Muscle of leg (tissue), 16 donors: ENCODE measurements at places on chromosomes 2 and 18. TPM values are rescaled to one million over a fixed set of nuclear protein-coding genes. Genes with fewer than 3 reads are reported as not detected.

DNA sequence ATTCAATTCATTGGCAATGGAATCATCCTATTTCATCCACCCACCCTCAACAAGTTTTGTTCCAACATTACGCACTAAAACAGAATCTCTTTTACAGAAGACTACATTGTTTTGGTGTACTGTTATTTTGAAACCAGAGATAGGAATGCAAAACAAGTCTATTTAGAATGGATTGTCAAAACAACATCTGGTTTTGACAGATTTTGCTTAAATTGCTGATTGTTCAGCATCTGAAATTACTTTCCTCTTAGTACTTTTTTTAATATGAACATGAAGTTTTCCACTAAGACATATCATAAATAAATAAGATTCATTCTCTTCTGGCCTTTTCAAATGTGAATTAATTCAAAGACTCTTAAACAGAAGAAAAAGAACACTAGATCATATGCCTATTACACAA is 323.9 kb upstream of the TFPI start:
- H3K4me1 ChIP-seq: no peaks in the 10 kb centered on the region
- DNase-seq: peak; percentile 35
- H3K27ac ChIP-seq: no peak overlapping the region

GRCh38 chr2:28751956-28752630 is 463 bp downstream of the PPP1CB start:
- H3K27ac ChIP-seq: peak overlapping the region; percentile 98
- peak; percentile 53 for DNase-seq
- H3K36me3 ChIP-seq: no peaks in the 10 kb centered on the region
- H3K4me1 ChIP-seq: peaks cover 15% of the 10 kb centered on the region

GRCh38 chr2:20728114-20728758 is 61.3 kb downstream of the GDF7 start:
- no peak overlapping the region for H3K27ac ChIP-seq
- no peaks in the 10 kb centered on the region for H3K4me1 ChIP-seq
- H3K36me3 ChIP-seq: no peaks in the 10 kb centered on the region

DNA sequence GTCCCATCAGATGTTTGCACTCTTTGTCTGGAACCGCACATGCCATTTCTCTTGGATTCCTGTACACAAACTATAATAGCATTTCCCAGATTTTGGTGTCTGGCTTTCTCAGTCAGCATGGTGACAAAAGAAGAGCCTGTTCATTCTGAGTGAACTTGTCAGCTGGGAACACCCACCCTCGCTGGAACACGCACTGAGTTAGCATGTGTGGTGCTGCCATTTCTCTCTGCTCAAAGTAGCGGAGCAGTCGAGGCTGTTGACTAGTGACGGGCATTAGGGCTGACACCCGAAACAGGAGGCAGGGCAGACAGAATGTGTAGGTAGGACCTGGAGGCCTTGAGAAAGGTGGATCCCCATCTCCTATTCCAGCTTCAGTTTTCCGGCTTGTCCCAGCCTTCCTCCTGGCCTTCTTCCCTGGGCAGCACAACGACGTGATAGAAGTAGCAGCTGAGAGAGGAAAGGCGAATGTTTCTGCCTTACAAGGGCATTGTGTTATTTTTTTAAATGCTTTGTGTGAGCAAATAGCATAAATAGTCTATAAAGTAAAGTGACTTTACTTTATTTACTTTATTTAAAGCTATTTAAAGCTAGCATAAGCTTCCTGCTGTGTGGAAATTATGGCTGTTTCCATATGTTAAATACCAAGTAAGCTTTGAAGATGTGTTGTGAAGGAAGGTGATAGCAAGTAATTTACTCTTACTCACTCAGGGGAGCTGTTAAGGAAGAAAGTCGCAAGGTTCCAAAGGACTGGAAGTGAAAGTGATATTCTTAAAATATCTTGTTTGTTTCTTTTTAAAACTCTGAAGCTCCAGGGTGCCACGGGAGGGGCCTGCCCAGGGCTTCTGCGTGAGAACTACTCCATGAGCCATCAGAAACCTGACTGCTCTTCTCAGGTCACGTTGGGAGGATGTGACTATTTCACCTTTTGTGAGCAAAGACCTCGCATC is 272.6 kb downstream of the NEDD4L start:
- H3K27ac ChIP-seq: peak overlapping the region; percentile 83
- H3K4me1 ChIP-seq: peaks cover 44% of the 10 kb centered on the region
- H3K4me3 ChIP-seq: no peak overlapping the region
- peaks cover 5% of the 10 kb centered on the region for H3K36me3 ChIP-seq

- H3K36me3 ChIP-seq: peaks cover 18% of the 10 kb centered on the region
- H3K4me3 ChIP-seq: no peak overlapping the region
- no peak for DNase-seq
- H3K27ac ChIP-seq: no peak overlapping the region
These were observed 27.2 kb downstream of the OXER1 start for GRCh38 chr2:42736598-42737322.

Gene DYSF
- 51.6 TPM for total RNA-seq

DNA sequence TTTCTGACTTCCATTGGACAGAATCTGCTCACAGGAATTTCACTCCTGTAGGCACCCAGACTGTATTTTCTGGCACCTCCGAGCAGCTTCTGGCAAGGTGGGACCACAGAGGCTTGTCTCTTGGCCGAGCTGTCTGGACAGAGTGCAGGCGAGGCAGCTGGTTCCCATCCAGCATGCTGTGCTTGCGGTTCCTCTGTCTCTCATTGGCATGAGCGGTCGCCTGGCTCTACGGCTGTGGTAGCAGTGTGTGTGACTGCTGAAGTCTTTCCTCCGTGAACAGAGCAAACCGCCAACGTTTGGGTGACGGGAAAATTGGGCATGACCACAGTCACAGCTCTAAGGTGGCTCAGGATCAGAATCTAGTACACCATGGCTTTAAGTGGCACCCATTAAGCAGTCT is 411.7 kb upstream of the NETO1 start:
- no peaks in the 10 kb centered on the region for H3K27me3 ChIP-seq
- peak; percentile 5 for DNase-seq
- H3K4me3 ChIP-seq: no peak overlapping the region
- no peaks in the 10 kb centered on the region for H3K4me1 ChIP-seq

- no peaks in the 10 kb centered on the region for H3K4me1 ChIP-seq
- no peak for DNase-seq
- H3K27me3 ChIP-seq: no peaks in the 10 kb centered on the region
- H3K27ac ChIP-seq: no peak overlapping the region
These were observed 42.5 kb downstream of the WDR35 start for GRCh38 chr2:19947184-19947940.

- no peaks in the 10 kb centered on the region for H3K36me3 ChIP-seq
- H3K4me3 ChIP-seq: no peak overlapping the region
- no peak overlapping the region for H3K27ac ChIP-seq
- no peaks in the 10 kb centered on the region for H3K4me1 ChIP-seq
These were observed 1.4 kb downstream of the IL36RN start for GRCh38 chr2:113060396-113060795.

Gene CHST10
- total RNA-seq: 14.0 TPM

DNA sequence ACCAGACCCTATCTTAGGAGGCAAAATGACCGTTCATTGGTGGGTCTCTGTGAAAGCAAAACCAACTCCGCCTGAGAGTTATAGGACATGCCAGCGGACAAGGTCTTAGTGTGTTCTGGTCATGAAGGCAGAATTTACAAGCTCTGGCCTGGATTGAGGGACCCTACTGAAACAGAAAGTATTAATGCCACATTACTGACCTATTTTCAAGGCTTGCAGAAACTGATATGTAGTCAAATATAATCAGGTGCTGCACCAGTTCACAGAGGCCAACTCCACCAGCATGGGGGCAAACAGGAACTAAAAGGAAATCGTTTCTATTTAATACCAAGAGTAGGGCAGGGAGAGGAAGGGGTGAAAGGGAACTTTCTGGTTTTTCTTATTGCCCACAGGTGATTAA is 19.7 kb downstream of the TYMS start:
- no peak overlapping the region for H3K27ac ChIP-seq
- H3K4me1 ChIP-seq: no peaks in the 10 kb centered on the region
- H3K27me3 ChIP-seq: no peaks in the 10 kb centered on the region
- peaks cover 51% of the 10 kb centered on the region for H3K36me3 ChIP-seq
- no peak overlapping the region for H3K4me3 ChIP-seq

DNA sequence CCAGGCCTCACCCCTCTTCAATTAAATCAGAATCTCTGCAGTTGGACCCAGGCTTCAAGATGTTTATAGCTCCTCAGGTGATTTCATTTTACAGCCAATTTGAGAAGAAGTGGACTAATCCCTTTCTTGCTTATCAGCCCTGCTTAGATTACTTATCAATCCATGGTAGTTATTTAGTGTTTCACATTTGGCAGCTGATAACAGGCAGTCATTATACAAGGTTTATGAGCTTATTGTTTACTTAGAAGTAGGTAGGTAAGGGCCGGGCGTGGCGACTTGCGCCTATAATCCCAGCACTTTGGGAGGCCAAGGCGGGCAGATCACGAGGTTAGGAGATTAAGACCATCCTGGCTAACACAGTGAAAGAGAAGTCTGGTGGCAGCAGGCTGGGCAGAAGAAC is 237.5 kb downstream of the CTNNA2 start:
- no peak overlapping the region for H3K4me3 ChIP-seq
- H3K27ac ChIP-seq: no peak overlapping the region
- no peak for DNase-seq
- no peaks in the 10 kb centered on the region for H3K4me1 ChIP-seq

DNA sequence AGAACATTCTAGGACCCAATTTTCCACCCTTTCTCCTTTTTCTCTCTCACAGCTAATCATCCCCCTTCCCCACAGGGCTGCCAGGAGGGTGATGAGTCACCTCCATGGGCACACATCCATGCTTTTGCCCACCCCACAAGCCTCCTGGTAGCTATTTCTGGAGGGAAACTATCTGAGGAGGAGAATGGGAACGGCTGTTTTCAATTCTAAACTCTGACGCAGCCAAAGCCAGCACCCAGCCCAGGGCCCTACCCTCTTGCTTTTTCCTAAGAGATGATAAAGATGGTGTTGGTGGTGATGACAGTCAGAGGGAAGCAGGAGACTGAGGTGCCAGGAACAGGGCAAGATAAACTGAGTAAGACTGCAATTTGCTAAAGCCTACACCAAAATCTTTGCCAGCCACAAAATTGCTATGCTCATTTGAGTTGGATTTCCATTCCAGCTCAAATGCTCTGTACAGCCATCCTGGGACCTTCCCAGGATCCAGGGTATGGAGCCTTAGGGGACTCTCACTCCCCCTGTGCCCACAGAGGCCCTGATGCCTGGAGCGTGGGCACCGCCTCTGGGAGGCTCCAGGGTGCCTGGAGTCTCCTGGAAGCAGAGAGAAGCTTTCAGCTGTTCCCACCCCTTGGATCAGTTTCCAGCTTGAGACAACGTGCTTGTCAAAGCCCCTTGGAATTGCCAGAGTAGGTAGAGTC is 62.0 kb upstream of the FZD7 start:
- no peak for DNase-seq
- no peak overlapping the region for H3K4me3 ChIP-seq
- no peaks in the 10 kb centered on the region for H3K36me3 ChIP-seq
- H3K27me3 ChIP-seq: no peaks in the 10 kb centered on the region

- no peak for DNase-seq
- H3K27ac ChIP-seq: no peak overlapping the region
- H3K27me3 ChIP-seq: no peaks in the 10 kb centered on the region
- no peaks in the 10 kb centered on the region for H3K4me1 ChIP-seq
- no peak overlapping the region for H3K4me3 ChIP-seq
These were observed 47.9 kb downstream of the EML6 start for GRCh38 chr2:54771166-54771885.

DNA sequence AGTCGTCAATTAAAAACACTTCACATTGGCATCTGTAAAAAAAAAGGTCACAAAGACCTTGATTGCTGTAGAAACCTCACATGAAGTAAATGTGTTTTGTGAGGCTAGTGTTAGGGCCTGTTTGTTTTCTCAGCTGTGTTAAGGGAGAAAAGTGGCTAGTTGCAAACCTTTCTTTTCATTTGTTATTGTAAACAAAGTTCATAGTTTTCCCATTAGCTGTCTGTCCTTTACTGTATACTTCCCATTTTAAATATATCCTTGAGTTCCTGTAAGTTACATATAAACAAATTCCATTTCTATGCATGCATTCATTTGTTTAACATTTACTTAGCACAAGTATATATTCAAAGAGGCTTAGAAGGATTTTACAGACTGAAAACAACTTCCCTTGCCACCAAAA is 1250.2 kb downstream of the LRP1B start:
- H3K4me3 ChIP-seq: no peak overlapping the region
- H3K27me3 ChIP-seq: no peaks in the 10 kb centered on the region
- DNase-seq: no peak
- H3K4me1 ChIP-seq: no peaks in the 10 kb centered on the region

DNA sequence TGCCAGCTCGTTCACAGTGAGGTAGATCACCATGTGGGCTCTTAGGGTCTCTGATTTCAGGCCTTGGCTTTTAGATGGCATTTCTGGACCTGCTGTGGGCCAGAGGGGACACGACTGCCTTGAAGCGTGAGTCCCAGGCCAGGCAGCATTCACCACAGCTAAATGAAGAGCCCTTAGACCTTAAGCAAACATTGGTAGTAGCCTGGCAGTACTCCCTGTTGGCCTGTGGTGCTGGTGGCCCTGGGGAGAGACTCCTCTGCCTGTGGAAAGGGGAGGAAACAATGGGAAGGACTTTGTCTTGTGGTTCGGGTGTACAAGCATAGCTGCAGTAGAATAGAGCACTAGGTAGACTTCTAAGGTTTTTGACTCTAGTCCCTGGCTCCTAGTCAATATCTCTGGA is 456.0 kb upstream of the DCC start:
- no peak overlapping the region for H3K4me3 ChIP-seq
- no peak overlapping the region for H3K27ac ChIP-seq
- no peaks in the 10 kb centered on the region for H3K36me3 ChIP-seq
- no peaks in the 10 kb centered on the region for H3K4me1 ChIP-seq

Gene TCF23
- total RNA-seq: 0.35 TPM

DNA sequence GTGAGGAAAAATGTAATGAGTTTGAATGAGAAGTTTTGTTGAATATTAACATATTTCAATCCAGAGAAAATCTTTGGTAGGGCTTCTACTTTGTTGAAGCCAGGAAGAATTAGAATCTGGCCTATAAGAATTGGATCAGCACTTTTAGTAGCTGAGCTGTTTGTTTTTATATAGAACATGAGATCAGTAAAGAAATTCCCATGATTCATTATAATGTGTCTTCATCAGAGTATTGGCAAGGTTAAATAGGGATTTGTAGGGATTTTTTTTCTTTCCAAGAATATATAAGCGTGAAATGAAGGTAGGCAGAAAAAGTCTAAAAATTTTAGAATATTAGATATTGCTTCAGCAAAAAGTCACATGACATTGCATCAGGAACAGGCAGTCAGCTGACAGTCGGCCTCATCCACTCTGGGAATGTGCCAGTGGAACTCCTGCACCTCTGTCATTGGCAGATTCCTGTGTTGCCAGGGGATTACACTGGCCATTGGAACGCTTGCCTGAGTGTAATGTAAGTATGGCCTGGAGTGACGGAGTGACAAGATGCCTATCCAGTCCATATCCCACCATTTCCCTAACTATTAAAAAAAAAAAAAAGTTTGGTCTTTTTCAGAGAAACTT is 60.6 kb downstream of the SERTAD2 start:
- no peaks in the 10 kb centered on the region for H3K4me1 ChIP-seq
- H3K27ac ChIP-seq: no peak overlapping the region
- peaks cover 12% of the 10 kb centered on the region for H3K36me3 ChIP-seq
- no peak overlapping the region for H3K4me3 ChIP-seq

GRCh38 chr2:11649093-11649492 is 20.9 kb downstream of the NTSR2 start:
- H3K36me3 ChIP-seq: no peaks in the 10 kb centered on the region
- H3K4me1 ChIP-seq: no peaks in the 10 kb centered on the region
- H3K27ac ChIP-seq: no peak overlapping the region
- no peaks in the 10 kb centered on the region for H3K27me3 ChIP-seq
- no peak for DNase-seq
